ENCODE measurements at places on chromosomes 3 and 15.

DNA sequence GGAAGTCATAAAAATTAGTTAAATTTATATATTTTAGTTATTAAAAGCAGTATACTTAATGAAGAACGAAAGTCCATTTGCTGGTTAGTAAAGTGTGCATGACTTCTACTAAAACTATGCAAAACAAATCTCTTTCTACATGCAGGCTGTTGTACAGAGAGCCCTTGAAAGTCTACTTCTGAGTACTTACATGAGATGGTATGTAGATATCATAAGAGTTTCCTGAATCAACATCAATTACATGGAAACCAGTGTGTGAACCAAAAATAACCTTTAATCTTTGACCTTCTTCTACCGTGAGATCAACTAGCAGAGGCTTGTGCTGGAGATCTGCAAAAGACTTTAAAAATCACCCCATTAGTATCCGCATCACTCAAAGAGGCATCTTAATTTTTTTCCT lies 42.1 kb upstream of the SLC2A2 start:
- no peak for DNase-seq

GRCh38 chr3:7576071-7576470 lies 715.2 kb downstream of the GRM7 start:
- DNase-seq, result no peak

DNA sequence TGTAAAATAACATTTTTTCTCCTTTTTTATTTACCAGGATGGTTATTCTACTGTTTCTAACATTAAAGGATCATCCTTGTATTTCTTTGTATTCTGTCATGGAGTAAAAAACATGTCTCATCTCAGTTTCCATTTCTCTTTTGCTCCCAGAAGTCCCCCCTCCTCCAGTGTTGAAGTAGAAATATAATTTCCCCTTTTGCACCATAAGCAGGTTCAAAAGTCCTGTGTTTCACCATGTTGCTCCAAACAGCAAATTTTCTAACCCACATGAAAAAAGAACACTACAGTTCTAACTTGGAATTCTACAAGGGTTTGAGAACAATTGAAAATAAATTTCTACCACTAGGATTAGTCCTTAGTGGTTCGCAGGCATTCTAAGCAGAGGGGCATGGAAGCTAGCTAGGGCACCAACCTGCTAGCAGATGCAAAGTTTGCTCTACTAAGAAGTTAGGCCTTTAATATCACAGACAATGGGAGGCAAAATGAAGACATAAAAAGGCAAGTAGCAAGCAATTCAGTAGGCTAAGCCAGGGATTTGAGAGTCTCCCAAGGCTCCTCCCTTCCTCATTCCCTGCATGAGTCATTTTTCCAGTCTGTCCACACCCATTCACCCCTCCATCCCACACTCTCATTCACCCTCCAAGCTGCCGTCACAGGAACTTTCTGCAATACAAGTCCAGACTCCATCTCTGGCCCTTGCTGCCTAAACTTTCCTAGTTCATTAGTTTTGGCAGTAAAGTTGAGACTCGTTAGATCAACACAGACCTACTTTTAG lies 2.3 kb upstream of the MBNL1 start:
- no peak for DNase-seq

GRCh38 chr15:54803134-54803808 lies 393.5 kb downstream of the RSL24D1 start:
- DNase-seq, result no peak

DNA sequence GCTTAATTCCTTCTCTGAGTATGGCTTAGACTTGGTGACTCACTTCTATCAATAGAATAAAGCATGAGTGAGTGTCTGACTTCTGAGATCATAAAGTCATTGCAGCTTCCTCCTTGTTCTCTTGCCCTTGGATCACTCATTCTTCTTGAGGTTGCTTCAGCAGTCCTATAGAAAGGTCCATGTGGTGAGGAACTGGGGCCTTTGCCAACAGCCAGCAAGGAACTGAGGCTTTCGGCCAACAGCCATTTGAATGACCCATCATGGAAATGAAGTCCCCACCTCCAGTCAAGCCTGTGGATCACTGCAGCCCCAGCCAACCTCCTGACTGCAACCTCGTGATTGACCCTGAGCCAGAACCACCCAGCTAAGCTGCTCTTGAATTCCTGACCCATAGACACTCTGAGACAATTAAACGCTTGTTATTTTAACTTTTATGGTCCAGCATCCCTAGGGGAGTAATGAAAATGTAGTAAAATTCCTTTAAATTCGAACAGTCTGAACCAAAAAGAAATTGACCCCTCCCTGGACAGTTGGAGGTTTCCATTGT lies 84.5 kb downstream of the WDR76 start:
- DNase-seq, result no peak

DNA sequence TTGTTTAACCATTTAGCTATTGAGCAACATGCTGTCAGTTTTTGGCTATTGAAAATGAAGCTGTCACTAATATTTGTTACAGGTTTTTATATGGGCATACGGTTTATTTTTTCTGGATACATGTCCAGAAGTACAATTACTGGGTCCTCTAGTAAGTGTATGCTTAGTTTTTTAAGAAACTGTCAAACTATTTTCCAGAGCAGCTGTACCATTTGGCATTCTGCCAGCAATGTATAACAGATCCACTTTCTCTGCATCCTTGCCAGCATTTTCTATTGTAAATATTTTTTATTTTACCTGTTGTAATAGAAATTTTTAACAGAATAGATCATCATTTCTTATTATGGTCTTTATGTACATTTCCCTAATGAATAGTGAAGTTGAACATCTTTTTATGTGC lies 658.8 kb downstream of the EDEM1 start:
- no peak for DNase-seq

DNA sequence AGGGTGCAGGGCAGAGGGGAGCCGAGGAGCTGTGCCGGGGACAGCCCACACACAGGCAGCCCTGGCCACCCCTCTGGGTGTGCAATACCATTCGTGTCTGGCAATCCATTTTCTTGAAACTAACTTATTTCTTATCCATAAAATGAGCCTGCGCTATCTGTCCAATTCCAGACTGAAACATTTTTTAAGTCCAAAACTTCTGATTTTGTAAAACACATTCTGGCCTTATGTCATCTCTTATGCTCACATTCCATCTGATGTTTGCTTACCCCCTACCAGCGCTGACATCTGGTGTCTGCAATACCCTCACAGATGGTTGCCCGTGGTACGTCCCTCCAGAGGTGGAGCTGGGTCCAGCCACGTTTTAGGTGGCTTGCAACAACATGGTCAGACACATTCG lies 31.8 kb downstream of the PCSK6 start:
- DNase-seq, result no peak

DNA sequence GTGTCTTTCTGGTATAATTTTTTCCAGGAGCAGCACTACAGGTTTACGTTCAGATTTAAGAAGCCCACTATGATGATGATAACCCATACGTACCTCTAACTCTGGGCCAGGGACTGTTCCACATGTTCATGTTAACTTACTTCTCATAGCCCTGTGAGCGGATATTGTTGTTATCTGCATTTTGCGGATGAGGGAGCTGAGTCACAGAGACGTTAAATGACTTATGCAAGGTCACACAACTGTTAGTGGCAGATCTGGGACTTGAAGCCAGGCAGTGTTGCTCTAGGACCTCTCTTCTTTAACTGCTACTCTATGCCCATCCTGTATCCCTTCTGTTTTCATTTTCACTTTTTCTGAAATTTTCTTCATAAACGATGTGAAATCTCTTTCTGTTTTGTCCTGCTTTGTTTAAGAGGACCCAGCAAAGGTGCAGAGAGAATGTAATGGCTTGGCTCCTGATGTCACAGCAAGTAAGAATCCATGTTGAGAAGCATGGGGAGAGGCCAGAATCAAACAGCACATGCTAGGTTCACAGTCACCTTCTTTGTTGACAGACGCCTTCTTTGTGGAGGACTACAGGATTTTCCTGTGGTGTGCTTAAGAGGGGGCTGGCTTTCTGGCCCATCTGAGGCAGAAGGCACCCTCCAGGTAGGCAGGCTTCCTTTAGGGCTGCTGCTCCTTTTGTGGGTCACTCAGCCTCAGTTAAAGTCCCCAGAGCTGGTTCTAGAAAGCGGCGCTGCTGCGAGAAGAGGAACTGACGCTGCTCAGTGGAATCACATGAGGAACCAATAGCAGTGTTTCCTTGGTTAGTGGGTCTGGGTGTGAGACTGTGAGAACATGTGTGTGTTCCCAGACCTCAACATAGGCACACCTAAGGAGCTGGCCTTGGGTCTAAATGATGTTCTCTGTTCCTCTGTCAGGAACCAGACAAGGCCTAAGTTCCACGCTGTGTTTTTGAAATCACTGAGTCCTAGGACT lies 121.6 kb downstream of the TMEM108 start:
- no peak for DNase-seq

GRCh38 chr15:98442901-98443300 lies 205.4 kb upstream of the IGF1R start:
- DNase-seq, result no peak

DNA sequence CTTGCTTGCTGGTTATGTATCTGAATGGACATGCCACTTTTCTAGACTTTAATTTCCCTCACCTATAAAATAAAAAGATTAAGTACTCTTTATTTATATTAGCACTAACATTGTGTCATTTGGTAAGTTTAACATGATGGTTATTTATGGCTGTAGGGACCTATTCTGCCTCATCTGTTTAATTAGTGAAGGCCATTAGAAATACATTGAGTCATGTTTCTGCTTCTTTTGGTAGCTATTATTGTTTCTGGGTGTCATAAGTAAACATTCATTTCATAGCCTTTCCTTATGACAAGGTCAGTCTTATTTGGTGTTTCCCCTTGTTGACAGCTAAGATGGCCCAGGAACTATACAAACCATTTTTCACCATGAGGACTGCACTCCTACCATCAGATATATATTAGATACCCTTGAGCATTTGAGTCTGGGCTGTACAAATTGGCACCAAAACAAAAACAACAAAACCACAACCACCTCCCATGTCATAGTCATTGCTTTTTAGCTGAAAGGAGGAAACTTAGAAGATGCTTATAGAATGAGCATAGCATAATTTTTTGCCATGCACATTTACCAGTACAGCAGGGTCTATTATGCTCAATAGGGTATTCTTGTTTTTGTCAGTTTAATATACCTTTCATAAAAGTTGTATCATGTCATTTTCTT lies 39.3 kb downstream of the SRP14 start:
- no peak for DNase-seq

- no peak for DNase-seq
Observed at GRCh38 chr3:154126651-154127050, 5.5 kb downstream of the ARHGEF26 start.

GRCh38 chr15:85872125-85872524 lies 77.4 kb upstream of the KLHL25 start:
- no peak for DNase-seq

DNA sequence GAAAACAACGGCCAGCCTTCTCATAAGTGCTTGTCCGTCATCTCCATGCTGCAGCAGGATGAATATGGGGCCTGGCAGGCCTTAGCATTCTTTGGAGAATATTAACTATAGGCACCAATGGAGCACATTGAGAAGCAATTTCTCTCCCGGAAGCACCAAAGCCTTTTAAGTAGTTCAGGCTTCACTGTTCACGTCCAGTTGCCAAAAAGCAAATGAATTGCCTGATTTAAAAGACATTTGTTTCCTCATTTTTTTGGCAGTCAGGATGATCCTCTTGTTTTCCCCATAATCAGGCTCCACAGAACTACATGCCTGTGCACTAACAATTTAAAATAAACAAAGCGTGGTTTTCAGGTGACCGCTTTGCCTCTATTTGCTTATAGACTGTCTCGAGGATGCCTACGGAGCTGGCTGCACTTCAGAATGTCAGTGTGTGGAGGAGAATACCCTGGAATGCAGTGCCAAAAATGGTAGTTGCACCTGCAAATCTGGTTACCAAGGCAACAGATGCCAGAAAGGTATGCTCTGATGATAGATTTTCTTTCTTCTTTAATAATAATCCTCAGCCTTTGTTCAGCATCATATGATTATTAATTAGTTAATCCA lies 725.2 kb upstream of the GOLIM4 start:
- no peak for DNase-seq

- DNase-seq, result no peak
Observed at GRCh38 chr3:2375376-2375775, 276.7 kb downstream of the CNTN4 start.

- DNase-seq, result no peak
Observed at GRCh38 chr3:170154569-170155143, 26.9 kb downstream of the PHC3 start.

DNA sequence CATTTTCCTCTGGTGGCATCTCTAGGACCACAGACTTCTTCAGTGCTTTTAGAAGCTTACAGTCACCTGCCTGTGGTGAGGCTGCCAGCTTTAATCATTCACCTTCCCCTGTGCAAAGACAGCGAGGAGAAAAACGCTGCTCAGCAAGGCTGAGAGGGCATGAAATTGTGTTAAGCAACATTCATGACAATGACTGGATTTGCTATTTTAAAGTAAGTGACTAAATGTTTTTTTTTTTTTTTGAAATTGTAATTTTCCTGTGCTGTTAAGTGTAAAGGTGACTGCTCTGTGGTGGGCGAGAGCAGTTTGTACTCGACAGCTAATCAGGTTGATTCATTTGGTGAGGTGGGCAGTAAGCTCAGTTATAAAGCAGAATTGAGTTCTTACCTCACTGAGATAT lies 240.4 kb downstream of the NSUN3 start:
- DNase-seq, result no peak

- no peak for DNase-seq
Observed at GRCh38 chr3:127352612-127353011, 64.8 kb upstream of the PRR20G start.

- DNase-seq, result no peak
Observed at GRCh38 chr3:178663201-178663934, 127.1 kb downstream of the KCNMB2 start.

- no peak for DNase-seq
Observed at GRCh38 chr3:15345066-15345607, 12.8 kb upstream of the SH3BP5 start.

GRCh38 chr3:153070511-153070868 lies 91.5 kb upstream of the RAP2B start:
- DNase-seq, result no peak

- no peak for DNase-seq
Observed at GRCh38 chr3:197398286-197398878, 100.0 kb upstream of the DLG1 start.

GRCh38 chr3:119964294-119964693 lies 130.0 kb downstream of the GSK3B start:
- no peak for DNase-seq

GRCh38 chr15:58444658-58445332 lies 13.0 kb downstream of the LIPC start:
- DNase-seq, result no peak

DNA sequence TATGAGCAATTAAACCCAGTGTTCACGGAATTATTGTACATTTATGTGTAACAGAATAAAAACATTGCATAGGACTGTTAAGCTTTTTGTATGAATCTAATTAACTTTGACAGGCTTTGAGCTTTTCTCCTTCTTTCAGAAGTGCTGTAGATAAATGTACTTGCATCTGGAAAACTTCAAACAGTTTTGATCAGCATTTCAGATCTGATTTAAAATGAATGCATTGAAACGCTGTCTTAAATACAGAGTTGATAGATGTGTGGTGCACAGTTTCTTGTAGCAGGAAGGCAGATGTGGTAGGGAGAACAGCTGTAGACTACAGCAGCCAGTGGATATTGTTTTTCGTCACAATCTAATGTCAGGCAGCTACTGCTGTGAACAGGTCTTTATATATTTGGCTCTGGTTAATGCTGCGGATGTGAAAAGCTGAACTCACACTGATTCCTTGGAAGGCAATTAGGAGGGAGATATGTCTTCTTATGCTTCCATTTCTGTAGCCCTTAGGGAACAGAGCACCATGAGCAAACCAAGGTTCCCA lies 193.8 kb upstream of the GOLIM4 start:
- no peak for DNase-seq
